Activated T-helper 17 cell treated with anti-CD3 and anti-CD28 coated beads, Interleukin-2, amount 50 U/mL, for 72 hours (primary cell): ENCODE measurements at places on chromosomes 2 and 18. TPM values are rescaled to one million over a fixed set of nuclear protein-coding genes. Genes with fewer than 3 reads are reported as not detected.

GRCh38 chr2:194105358-194105757, 1551.7 kb upstream of the SLC39A10 start:
- ATAC-seq: no peak

- ATAC-seq: peak; percentile 59
Measured at GRCh38 chr2:172011812-172012575, 12.2 kb downstream of the METAP1D start.

DNA sequence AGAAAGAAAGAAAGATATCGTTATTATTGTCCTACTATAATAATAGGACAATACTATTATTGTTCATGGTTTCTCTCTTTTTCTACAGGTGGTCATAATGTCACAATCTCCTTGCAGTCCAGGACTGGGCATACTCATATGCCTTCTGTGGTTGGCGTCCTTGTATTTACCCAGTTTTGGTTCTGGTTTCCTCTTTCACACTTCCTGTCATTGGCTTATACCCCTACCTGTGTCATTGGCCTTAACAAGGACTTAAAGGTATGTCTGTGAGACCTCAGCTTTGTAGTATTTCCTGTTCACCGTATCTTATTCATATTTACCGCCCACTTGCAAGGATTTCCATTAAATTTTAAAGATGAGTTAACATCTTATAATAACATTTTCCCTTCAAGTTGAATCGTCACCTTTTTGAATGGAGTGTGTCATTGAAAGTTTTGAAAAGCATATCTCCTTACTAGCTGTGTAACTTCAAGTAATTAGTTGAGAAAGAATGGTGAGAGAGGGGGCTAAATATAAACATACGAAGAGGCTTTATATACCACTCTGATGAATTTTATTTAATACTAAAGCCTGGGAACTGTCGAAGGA, 36.5 kb upstream of the HTR2B start:
- peak; percentile 94 for ATAC-seq

DNA sequence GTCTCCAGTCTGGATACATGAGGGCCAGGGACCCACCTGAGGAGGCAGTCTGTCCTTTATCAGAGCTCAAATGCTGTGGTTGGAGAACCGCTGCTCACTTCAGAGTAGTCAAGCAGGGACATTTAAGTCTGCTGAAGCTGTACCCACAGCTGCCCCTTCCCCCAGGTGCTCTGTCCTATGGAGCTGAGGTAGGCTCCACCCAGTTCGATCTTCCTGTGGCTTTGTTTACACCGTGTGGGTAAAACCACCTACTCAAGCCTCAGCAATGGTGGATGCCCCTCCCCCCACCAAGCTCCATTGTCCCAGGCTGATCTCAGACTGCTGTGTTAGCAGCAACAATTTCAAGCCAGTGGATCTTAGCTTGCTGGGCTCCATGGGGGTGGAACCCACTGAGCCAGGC, 731.4 kb upstream of the HS6ST1 start:
- ATAC-seq: no peak

DNA sequence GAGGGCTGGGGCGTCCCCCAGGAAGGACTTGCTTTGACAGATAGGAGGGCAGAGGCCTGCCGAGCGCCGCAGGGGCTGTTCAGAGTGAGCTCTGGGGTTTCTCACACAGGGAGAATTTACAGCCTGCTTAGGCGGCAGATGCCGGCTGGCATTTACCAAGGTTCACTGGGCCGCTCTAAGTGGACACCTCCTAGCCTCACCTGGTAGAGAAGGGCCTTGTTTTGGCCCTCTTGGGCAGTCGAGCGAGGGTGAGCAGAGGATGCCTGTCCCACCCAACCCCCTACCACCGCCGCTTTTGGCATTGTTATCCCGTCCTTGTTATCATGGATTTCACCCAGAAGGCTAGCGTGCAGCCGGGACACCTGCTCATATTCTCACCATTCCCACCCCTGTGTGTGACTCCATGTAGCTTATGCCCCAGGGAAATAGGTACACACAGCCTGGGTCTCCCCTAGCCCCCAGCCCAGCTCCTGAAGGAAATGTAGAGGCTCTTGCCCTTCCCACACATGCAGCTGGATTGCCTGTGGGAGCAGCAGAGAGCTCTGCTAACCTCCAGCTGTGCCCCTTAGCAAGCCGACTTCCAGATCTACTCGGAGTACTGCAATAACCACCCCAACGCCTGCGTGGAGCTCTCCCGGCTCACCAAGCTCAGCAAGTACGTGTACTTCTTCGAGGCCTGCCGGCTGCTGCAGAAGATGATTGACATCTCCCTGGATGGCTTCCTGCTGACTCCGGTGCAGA, 52.4 kb downstream of the FAM168B start:
- ATAC-seq: no peak

DNA sequence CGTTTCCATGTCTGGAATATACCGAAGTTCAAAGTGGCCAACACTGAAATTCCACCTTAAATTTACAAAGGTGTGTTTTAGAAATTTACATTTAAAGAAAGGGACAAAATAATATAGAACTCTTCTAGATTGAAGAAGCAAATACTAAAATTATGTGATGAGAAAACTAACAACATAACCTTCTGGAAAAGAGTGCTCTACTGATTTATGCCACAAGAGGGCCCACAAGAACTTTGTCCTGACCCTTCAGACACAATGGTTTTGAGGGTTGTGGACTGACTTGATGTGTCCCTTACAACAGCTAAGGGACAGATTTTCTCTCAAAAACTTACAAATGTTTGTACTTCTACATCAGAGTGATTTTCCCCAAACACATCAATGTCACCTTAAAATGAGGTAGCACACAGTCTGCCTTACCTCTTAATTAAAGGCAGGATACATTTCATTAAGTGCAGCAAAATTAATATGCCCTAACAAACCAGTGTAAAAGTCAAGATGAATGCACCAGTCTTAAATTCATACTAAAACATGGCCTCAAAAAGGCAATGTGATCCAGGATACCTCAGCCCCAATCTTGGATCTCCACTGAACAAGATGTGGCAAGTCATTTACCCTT, 36.2 kb downstream of the EIF2AK3 start:
- ATAC-seq: peak; percentile 72

- ATAC-seq: no peak
Measured at GRCh38 chr2:80001701-80002101, 302.9 kb downstream of the LRRTM1 start.

DNA sequence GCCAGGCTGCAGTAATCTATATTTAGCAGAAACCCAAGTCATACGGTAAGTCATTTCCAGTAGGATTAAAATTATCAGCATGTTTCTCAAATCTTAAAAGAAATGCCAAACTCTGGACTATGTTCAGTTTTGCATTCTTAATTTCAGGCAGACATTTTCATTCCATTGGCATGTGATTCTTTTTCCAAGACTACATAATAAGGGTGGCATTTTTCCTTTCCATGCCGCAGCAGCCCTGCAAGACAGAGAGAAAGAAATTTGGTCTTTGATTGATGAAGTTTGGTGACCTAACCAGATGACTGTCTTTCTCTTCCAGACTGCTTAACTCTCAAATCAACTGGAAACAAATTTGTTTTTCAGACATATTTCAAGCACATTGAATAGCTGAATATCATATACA, 118.1 kb downstream of the FHOD3 start:
- ATAC-seq: no peak

DNA sequence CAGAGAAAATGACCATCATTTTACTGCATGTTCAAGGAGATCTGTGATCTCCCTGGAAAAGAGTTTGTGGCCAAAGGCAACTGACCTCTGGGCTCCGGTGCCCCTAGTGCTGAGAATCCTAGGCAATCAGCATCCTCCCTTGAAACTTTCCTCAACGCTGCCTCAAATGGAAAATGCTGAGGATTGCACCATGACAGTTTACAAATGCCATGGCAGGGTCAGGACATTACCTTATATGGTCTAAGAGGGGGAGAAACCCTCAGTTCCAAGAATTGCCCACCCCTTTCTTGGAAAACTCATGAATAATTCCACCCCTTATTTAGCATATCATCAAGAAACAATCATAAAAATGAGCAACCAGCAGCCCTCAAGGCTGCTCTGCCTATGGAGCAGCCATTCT, 48.3 kb downstream of the ALPK2 start:
- ATAC-seq: no peak

GRCh38 chr18:59114160-59114559, 25.5 kb upstream of the SEC11C start:
- no peak for ATAC-seq

DNA sequence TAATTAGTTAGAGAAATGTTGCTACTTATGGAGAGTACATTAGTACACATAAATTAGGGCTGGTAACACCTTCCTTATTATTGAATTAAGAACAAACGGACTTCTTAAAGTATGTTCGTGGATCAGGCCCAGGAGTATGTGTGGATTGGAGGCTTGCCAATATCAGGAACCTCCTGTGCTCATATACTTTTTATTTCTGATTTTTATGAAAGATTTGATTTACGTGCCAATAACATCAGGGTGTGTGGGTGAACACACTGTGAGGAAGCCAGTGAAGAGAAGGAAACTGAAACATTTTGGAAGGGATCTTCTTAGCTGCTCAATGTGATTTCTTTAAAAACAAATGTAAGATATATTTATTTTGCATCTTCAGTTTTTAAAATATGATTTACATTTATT, 113.0 kb downstream of the EFEMP1 start:
- ATAC-seq: no peak

DNA sequence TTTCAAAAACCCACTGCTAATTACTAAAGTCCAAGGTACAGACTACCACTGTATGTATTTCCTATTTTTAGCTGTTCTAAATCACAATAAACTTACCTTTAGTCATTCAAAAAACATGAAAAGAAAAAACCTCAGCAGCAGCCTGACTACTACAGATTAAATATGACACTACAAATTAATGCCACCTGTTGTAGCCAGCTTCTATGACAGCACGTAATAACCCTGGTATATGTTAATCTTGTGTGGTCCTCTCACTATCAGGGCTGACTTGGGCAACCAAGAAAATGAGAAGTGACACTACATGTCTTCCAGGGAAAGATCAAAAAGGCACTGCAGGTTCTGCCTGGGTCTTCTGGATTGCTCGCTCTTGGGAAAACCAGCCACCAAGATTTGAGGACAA, 90.6 kb upstream of the FAM124B start:
- no peak for ATAC-seq

DNA sequence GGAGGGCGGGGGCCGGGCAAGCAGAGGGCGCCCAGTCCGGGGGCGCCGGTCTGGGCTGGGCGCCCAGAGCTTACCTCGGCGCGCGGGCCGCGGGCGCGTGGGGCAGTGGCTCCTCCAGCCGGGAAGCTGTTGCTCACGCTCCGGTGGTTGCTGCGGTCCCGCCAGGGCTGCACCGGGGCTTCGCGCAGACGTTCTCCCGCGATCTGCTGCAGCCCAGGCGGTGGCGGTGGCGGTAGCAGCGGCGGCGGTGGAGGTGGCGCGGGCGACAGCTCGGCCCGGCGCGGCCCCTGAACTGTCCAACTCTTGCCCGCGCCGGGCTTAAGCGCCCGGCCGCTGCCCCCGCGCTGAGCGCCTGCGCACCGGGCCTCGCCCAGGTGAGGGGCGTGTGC, 391 bp downstream of the ZNF385B start:
- ATAC-seq: no peak

Gene IL1RL1
- 0.79 TPM for total RNA-seq

Gene LMAN2L
- 8.5 TPM for total RNA-seq

Gene FAM237A
- total RNA-seq: not detected
